ENCODE measurements at places on chromosomes 16 and 17.
A peak's percentile ranks its signal among the peaks of the same experiment; 100 is the strongest.

DNA sequence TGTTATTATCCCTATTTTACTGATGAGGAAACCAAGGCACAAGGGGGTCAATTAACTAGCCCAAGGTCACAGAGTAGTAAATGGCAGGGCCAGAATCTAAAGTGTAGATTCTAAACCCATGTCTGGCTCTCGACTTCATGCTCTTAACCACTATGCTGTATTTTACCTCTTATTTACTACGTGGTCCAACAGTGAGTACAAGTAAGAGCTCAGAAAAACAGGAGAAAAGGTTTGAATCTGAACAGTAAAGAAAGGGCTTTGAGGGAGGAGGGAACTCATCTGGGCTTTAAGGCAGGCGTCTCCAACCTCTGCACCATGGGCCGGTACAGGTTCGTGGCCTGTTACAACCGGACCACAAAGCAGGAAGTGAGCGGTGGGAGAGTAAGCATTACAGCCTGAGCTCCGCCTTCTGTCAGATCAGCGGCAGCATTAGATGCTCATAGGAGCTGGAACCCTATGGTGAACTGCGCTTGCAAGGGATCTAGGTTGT, 62.9 kb downstream of the SMURF2 start:
- DNase-seq = peak; percentile 69

- no peak for DNase-seq
Measured at GRCh38 chr17:45311401-45311759, 5.4 kb downstream of the MAP3K14 start.

DNA sequence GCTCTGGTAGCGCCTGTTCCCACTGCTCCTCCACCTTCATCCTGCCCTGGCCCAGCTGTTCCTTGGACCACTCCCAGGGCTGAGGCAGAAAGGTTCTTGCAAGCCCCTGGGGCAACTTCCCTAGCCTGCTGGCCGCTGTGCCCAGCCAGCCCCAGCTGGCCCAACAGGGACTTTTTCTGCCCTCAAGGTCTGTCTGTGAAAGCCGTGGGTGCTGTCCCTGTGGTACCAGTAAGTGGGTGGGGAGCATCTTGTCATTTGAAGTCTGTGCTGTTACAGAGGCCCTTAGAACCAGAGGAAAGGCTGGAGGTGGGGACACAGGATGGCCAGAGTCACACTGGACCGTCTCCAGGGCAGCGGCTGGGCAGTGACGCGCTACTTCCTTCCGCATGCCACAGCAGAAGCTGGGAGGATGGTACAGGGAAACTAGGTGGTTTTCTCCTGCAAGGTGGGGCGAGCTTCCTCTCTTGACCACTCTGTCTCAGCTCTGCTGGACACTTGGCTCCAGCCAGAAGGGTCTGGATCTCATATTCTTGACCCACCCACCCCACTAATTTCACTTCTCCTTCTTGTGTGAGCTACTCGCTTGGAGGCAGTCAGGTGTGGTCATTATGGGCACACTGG, 87.8 kb downstream of the PLCG2 start:
- no peak for DNase-seq

- no peak for DNase-seq
Measured at GRCh38 chr17:48484850-48485249, 46.0 kb downstream of the HOXB1 start.

DNA sequence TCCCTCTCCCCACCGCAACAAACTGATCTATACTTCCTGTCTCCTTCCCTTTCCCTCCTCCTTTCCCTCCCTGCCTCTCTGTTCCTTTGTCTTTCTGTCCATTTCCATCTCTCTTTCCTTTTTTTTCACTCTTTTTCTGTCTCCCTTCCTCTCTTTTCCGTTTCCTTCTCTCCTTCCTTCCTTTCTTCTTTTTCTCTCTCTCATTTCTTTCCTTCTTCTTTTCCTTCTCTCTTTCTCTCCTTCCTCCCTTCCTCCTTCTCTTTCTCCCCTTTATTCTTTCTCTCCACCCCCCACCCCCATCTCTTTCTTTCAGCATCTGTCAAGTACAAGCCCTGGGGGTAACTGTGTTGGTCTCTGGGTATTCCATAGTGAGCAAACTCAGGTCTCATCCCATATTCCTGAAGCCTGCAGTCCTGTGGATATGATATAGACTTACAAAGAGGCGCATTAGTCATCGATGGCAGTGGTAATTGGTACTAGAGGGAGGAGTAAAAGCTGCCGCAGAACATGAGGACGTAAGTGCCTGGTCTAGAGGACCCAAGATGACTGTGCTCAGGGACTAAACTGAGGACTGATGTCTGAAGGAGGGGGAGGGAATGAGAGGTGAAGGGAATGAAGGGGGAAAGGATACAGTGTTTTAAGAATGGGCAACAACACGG, 50.4 kb downstream of the VAT1L start:
- no peak for DNase-seq

DNA sequence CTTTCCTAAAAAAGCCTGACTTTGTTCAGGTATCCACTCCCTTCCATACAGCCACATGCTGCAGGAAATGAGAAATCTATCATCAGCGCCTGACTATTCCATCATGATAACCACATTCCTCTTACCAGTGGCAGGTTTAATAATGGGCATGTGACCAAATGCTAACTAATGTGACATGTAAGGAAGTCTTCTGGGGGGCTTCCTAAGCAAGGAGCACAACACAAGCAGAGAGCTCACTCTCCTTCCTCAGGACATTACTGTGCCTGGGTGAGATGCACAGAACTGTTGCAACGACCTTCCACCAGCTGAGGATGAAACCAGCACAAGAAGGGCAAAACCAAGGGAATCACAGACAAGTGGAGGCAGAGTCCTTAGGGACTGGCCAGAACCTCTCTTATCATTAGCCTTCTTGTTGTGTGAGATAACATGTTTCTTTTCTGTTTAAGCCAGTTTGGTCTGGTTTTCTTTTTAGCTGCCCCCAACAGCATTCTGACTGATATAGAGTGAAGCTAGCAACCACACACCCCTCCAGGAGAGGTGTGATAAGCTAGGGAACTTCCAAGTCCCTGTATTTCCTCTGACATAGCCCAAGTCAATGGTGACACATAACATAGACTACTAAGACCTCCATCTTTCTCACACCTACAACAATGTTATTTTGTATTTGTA, 16.9 kb downstream of the MYO1D start:
- no peak for DNase-seq

DNA sequence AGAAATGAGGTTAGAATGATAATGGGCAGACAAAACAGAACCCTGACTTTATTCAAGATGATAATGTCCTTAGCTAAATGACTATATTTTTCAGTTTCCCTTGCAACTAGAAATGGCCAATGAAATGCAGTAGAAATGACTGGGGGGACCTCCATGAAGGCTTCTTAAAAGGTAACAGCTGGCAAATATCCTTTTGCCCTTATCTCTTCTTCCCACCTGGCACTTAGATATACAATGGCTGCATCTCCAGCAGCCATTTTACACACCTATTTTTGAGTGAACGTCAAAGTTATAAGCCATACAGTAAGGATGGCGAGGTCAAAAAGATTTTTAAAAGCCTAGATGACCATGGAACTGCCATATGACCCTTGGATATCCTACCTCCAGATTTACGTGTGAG, 39.9 kb downstream of the USP32 start:
- DNase-seq = no peak

- DNase-seq = no peak
Measured at GRCh38 chr17:50045154-50045553, 10.8 kb upstream of the ITGA3 start.

Data from CD4-positive, alpha-beta T cell (primary cell).